ENCODE measurements at places on chromosomes 3 and 15.

DNA sequence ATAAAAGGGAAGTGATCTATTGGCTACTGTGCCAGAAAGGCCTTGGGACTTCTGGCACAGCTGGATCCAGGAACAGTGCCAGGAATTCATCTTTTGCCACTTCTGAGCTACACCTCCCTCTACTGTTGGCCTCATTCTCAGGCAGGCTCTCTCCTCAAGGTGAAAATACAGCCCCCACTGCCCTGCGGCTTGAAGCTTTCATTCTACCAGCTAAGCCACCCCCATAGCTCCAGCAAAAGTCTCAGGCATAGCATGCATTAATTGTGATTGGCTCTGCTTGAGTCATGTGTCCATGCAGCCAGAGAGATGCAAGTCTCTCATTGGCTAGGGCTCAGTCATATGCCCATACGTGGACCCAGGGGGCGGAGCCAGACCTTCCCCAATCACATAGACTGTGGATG, 142.4 kb downstream of the TPRA1 start:
- DNase-seq = no peak

DNA sequence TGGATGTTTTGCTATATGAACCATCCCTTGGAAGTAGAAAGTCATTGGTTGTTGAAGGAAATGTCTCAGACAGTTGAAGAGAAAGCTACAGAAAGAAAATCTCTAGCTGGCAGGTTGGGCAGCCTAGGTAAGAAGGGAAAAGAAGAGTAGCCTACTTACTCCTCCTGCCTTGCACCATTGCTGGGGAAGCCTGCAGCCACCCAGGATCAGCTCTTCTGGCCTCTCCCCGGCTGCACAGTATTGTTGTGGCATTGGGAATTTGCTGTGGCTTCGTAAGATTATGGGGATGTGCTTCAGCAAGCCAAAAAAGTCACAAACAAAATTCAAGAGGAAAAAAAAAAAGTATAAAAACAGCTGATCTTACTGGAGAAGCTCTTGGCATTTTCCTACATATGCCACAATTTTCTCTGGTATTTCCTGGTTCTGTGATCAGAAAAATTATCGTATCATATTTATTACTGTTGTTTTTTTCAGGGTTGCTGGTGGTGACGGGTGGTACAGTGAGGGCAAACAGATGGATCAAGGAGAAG, 154.2 kb downstream of the TIGIT start:
- DNase-seq = no peak

- no peak for DNase-seq
These were observed 21.1 kb upstream of the SLC41A3 start for GRCh38 chr3:126104742-126105605.

- DNase-seq = no peak
These were observed 9.5 kb downstream of the SMAD3 start for GRCh38 chr15:67074886-67075229.

- no peak for DNase-seq
These were observed 245.7 kb downstream of the FHIT start for GRCh38 chr3:61005591-61005990.

DNA sequence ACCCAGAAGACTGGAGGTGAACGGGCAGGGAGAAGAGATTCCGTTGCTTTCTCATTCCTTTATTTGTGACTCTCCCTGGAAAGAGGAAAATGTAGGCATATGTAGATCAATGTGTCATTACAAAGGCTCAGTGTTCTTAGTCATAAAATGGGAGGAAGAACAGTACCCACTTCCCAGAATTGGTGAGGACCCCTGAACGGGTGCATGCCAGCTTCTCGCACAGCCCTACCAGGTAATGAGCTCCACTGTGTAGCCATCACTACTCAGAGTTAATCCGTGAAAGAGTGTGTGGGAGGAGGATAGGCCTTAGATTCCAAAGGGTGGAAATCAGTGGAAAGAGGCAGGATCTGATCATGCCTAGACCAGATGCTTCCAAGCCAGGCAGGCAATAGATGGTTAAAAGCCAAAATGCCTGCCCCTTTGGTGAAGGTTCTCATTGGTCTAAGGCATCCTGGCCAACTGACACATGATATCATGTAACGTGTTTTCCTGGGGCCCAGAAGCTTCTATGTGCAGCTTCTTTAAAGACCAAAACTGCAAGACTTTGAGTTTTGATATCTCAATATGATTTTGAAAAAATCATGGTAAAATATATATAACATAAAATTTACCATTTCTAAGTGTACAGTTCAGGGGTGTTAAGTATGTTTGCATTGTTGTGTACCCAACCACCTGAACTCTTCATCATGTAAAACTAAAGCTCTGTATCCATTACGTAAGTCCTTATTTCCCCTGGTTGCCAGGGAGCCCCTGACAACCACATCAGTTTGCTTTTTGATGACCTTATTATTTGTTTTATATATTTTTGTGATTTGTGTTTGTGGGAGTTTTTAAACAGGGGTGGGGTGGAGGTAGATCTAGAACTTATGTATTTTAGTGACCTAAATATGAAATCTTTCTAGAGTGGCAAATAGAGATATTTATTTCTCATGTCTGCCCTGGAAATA, 402.2 kb upstream of the CFAP20DC start:
- no peak for DNase-seq

GRCh38 chr3:27643355-27643754, 78.8 kb downstream of the EOMES start:
- no peak for DNase-seq

- no peak for DNase-seq
These were observed 48.7 kb downstream of the CNOT10 start for GRCh38 chr3:32733631-32734229.

- DNase-seq = no peak
These were observed 148.4 kb upstream of the TLE3 start for GRCh38 chr15:70245932-70246622.

DNA sequence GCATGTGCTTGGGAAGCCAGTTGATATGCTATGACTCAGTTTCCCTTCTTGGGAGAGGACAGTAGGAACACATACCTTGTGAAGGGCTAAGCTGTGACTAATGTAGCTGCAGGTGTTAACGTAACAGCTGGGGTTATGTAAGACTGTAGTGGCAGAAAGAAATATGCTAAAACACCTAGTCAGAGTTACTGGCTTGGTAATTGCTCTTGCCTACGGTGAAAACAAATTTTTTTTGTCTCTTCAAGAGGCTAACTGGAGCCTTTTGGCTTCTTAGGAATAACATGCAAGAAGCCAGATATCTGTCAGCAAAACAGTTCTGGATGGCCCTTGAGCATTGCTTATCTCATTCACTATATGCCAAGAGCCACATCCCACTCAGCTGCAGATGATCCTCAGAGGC, 1.4 kb downstream of the MAPKBP1 start:
- no peak for DNase-seq

DNA sequence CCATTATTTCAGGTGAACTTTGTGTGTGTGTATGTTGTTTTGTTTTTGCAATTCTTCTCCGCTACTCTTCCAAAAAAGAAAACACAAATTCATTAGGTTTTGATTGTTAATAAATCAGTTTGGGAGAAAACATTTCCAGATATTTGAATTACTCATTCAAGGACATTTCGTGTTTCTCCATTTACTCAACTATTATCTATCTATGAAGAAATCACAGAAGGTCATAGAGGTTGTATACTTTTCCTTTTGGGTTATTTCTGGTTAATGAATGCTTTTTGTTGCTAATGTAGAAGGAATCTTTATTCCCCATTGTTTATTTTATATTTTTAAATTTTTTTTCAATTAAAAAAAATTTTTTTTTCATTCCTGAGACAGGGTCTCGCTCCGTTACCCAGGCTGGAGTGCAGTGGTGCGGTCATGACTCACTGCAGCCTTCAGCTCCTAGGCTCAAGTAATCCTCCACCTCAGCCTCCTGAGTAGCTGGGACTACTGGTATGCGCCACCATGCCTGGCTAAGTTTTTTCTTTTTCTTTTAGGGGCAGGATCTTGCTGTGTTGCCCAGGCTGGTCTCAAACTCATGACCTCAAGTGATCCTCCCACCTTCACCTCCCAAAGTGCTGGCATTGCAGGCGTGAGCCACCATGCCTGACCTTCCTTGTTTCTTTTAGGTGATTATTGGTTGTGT, 28.4 kb downstream of the IGF1R start:
- DNase-seq = no peak

DNA sequence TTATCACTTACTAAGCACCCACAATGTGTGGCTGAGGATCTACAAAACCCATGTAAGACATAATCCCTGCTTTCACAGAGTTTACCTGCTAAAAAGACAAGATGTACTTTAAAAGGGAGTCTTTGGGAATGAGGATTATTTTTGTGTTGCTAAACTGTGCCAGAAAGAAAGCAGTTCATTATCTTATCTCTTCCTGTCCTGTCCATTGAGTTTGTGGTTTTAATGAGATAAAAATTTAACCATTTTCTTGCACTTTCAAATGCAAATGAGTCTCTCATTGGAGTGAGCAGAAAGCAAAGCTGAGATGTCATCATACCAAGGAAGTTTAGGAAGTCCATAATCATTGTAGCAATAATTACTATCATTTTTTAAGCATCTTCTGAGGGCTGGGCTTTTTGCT, 231.2 kb upstream of the ADAMTS9 start:
- no peak for DNase-seq

DNA sequence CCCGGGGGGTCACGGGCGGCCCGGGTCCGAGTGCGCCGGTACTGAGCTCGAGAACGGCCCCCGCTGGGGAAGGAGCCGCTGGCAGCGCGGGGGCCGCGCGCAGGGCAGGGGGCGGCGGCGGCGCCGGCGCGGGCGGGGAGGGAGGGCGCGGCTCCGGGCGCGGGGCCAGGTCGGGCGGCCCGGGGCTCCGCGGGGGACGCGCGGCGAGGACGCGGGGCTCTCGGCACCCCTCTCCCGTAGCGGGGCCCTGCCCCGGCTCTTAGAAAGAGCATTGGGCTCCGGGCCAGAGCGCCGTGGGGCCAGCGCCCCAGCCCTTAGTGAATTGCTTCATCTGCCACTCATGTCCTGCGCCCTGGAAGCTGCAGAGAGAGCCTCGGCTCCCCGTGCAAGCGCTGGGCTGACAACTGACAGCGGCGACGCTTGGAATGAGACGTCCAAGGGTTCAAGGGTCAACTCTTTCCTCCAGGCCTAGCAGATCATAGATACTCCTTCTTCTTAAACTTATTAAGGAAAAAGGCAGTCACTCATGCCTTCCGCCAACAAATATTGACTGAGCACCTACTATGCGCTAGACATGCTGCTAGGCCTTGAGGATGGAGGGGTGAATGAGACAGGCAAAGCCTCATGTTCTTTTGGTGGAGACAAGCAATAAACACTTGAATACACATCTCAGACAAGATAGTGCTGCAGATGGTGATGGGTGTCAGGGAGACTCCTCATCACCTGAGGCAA, 140.8 kb downstream of the SMAD6 start:
- no peak for DNase-seq
